NCI-H1417 (cell line): ENCODE measurements at places on chromosomes 4 and X.

GRCh38 chr4:53571936-53572599 is 19.2 kb downstream of the LNX1 start:
- no peak for DNase-seq

DNA sequence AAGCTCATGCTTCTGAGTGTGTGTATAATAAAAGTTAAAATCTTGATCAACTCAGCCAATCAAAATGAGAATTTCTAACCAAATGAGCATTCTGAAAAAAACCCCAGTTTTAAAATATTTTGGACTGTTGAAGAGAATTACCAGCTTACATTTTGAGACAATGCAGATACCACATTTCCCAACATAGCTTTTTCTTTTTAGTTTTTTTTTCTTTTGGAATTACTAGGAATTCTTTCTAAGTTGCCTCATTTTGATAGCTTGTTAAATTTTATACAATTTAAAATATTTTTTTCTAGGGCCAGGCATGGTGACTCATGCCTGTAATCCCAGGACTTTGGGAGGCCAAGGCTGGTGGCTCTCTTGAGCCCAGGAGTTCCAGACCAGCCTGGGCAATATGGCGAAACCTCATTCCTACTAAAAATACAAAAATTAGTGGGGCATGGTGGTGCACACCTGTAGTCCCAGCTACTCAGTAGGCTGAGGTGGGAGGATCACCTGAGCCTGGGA is 2.2 kb downstream of the RP2 start:
- DNase-seq = no peak

GRCh38 chr4:42816189-42816879 is 76.2 kb upstream of the GRXCR1 start:
- DNase-seq = no peak

- DNase-seq = no peak
Measured at GRCh38 chr4:118799231-118799942, 36.5 kb downstream of the SEC24D start.

GRCh38 chrX:44152852-44153251 is 179.7 kb upstream of the NDP start:
- DNase-seq = no peak

GRCh38 chr4:63831590-63832155 is 577.6 kb downstream of the TECRL start:
- no peak for DNase-seq

DNA sequence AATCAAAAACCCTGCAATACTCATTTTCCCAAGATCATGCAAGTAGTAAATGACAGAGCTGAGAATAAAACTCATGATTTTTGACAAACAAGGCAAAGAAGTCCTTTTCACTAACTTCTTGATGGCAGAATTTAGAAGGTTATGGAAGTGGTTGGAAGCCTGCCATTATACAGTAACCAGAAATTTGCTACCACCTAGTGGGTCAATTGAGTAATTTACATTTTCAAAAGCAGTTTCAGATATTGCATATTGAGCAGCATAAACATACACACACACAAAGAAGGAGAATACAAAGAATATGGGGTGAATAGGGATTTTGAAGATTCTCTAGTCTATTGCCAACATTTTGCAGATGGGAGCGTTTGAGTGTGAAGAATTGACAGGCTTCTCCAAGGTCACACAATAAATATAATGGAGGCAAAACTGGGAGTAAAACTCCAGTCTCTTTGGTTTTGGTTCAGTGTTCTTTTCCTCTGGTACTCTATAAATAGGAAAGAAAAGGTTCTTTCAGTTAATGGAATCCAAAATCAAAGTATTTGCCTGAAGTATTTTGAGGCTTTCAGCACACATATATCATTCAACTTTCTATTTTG is 70.2 kb downstream of the GC start:
- peak; percentile 59 for DNase-seq

DNA sequence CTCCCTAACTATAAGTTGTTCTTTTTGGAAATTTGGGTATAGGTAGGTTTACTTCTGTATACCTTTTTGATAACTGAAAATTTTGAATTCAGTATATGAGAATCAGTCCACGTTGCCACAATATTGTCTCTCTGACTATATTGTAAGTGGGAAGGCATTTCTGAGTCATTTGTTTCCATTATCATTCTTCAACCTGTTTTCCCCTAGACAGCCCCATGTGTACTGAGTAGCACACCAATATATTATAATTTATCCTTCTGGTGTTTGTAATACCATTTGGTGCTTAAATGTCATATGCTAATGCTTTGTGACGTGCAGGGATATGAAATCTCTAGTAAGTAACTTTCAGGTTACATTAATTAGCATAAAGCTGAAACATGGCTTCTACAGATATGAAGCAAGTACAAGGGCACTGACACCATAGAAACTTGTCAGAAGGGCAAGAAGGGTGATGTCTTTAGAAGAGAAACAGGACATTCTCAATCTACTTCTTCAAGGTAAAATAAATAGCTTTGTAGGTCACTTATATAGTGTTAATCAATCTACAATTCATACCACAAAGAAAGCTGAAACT is 27.7 kb downstream of the PAK3 start:
- DNase-seq = no peak
